K562 (cell line): ENCODE measurements at places on chromosomes 7 and 10. TPM values are rescaled to one million over a fixed set of nuclear protein-coding genes. Genes with fewer than 3 reads are reported as not detected.

GRCh38 chr7:159143780-159144757 is 598 bp downstream of the VIPR2 start:
- DNase-seq, result no peak

- DNase-seq, result no peak
Measured at GRCh38 chr10:6936931-6937330, 356.9 kb upstream of the PRKCQ start.

THSD7A gene
- 0.02 and 0.04 TPM in 2 replicates for total RNA-seq

DNA sequence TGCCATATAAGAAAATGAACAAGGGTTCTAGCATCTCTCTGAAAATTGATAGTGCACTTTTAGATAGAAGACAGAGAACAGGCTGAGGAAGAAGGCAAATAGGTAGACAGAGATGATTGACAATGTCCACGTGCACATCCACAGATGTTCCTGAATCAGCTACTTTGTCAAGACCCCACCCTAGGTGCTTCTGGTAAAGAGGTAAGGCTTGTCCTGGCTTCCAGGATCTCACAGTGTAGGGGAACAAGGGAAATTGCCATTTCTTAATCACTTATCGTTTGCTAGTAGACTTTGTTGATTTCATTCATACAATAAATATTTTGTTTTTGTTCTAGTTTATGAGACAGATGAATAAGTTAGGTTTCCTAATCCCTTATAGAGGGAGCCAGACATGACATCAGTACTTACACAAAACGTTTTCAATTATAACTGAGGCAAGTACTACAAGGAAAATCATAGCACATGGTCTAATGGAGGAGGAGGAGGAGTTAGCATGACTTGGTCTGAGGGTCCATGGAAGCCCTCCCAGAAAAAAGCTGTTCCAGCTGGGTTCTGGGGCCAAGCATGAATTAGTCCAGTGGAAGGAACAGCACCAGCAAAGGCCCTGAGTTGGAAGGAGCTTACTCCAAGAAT is 115.9 kb upstream of the ARID5B start:
- DNase-seq, result no peak

AKR1D1 gene
- total RNA-seq, result not detected in 2 replicates

DNA sequence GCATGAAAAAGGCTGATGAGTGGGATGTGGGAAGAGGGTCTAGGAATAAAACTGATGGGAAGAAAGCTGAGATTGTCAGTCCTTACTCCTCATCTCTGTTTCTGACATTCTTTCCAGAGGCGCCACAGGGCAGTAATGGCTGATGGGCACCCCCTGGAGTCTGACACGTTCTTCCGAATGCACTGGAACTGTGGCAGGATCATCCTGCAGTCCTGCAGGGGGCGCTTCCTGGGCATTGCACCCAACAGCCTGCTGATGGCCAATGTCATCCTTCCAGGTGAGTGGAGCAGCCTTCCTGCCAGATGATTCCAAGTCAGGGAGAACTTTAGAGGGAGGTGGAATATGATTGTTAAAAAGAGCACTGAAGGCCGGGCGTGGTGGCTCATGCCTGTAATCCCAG is 4.8 kb downstream of the FSCN3 start:
- DNase-seq, result peak; percentile 62

DNA sequence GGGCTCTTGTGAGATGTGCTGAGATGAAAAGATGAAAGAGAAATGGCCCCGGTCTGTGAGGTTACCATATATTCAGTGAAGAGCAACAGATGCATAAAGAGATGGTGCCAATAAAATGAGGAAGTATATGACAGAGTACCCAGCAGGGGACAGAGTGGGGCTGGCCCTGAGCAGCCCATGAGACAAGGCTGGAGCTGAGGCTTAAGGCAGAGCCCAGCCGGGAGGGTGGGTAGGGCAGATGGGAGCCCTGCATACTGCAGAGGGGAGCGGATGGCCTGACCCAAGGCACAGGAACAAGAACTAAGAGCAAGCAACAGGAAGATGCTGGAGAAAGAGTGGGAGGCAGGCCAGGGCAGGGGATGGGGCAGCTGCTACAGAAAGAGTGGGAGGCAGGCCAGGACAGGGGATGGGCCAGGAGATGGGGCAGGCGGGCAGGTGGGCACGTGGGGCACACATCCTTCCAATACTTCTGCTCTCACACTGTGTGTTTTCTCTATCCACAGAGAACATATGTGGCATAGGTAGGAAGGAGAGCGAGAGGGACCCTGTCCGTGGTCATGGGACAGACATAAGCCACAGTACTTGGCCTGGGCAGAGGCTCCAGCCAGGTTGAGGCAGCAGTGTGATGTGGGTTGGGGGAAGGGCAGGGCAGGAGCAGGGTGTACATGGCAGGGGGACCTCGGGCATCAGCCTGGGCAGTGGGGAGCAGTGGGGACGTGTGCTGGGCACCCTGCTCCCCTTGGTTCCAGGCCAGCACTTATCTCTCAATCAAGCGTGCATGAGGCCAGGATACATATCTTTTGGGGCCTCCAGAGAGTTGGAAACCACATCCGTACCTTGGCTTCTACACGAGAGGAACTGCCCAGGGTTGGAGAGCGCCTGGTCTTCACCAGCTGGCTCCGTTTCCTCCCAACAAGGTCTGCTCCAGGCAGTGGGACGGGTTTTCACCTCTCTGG is 91.6 kb upstream of the IKZF1 start:
- no peak for DNase-seq

DNA sequence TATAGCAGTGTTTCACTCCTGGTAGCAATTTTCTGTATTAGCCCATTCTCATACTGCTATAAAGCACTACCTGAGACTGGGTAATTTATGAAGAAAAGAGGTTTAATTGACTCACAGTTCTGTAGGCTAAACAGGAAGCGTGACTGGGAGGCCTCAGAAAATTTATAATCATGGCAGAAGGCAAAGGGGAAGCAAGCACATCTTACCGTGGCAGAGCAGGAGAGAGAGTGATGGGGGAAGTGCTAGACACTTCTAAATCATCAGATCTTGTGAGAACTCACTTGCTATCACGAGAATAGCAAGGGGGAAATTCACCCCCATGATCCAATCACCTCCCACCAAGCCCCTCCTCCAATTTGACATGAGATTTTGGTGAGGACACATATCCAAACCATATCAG is 131.6 kb upstream of the EFCAB10 start:
- no peak for DNase-seq

- DNase-seq, result no peak
Measured at GRCh38 chr7:150343225-150343624, 1.8 kb upstream of the RARRES2 start.

DNA sequence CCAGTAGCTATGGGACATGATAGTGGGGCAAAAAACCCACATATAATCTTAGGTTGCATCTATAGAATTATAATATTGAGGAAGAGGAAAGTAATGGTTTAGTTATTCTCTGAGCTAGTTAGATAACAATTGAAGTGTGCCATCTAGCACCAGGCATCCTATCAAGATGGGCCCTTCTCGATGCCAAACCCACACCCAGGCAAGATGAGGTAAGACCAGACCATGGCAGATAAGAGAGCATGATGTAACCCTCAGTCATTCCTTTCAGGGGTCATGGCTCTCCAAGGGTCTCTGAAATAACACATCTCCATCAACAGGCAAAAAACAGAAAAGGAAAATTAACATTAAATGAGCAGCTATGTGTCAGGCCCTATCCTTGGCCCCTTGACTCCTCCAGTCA is 128.7 kb downstream of the SH3PXD2A start:
- no peak for DNase-seq

CUZD1 gene
- total RNA-seq, result 1.3 and 1.5 TPM in 2 replicates

- DNase-seq, result no peak
Measured at GRCh38 chr7:13151978-13152377, 464.5 kb downstream of the ARL4A start.

GRCh38 chr7:85176197-85176596 is 10.7 kb downstream of the SEMA3D start:
- no peak for DNase-seq

DNA sequence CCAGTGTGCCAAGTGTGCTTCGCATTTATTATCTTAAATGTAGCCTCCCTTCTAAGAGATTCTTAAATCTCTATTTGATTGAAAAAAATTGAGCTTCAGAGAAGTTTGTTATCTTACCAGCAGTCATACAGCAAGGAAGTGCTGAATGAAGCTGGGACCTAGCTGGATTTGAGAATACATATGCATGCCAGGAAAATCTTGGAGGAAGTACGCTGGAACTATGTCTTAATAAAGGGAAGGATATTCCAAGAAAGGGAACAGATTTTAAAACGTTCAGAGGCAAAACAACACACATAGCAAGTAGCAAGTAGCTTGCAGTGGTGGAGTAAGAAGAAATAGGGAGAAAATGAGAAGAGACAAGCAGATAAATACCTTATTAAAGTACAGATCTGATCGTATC is 1.5 kb downstream of the CFAP70 start:
- no peak for DNase-seq

GRCh38 chr7:138945154-138945553 is 36.0 kb downstream of the KIAA1549 start:
- DNase-seq, result no peak

- no peak for DNase-seq
Measured at GRCh38 chr7:19619122-19619521, 89.7 kb downstream of the POLR1F start.

DNA sequence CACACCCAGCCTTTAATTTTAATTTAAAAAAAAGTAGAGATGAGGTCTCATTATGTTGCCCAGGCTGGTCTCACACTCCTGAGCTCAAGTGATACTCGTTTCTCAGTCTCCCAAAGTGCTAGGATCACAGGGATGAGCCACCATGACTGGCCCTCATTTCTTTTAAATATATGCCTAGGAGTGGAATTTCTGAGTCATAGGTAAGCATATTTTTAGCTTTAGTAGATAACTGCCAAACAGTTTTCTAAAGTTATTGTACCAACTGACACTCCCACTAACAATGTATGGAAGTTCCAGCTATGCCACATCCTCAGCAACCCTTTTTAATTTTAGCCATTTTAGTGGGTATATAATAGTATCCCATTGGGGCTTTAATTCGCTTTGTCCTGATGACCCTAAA is 13.8 kb upstream of the PPIF start:
- DNase-seq, result no peak

NME8 gene
- total RNA-seq, result not detected in 2 replicates

- DNase-seq, result peak; percentile 36
Measured at GRCh38 chr7:151925446-151926335, 30.6 kb upstream of the GALNTL5 start.

DNA sequence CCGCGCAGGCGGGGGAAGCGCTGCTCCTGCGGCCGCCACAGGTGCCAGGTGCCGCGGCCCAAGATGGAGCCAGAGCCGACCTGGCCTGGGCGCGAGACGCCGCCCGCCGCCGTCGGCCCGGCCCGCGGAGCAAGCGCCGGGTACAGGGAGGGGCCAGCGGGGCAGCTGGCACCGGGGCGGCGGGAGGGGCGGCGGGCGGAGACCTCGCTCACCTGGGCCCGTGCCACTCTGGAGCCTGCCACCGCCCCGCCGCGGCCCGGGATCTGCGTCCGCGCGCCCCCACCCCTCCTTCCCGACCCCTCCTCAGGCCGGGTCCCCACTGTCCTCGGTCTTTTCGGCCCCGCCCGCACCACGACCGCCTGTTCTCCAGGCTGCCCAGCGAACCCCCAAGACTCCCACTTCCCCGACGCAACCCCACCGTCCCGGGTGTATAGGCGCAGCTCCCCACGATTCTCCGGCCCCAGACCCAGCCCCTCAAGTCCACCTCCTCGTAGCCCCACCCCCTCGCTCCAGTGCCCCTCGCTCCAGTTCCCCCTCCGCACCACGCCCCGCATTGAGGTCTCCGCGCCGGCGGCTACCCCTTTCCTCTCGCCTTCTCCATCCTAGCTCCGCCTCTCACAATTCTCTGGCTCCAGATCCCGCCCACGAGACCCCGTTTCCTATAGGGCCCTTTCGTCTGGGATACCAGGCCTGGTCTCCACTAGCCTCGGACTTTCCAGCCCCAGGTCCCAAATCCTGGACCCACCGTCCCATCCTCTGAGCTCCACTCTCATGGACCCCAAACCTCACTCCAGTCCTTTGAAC is at the start of gene GPRIN2:
GPRIN2 (minus strand) TSS at position 144 of the 804 bp plus-strand sequence. CDS start 5,922 bp downstream, outside the sequence.
- no peak for DNase-seq

ZNF488 gene
- 0.07 and 0.11 TPM in 2 replicates for total RNA-seq

GRCh38 chr7:101315336-101315735 is 6.3 kb downstream of the IFT22 start:
- peak; percentile 53 for DNase-seq

DNA sequence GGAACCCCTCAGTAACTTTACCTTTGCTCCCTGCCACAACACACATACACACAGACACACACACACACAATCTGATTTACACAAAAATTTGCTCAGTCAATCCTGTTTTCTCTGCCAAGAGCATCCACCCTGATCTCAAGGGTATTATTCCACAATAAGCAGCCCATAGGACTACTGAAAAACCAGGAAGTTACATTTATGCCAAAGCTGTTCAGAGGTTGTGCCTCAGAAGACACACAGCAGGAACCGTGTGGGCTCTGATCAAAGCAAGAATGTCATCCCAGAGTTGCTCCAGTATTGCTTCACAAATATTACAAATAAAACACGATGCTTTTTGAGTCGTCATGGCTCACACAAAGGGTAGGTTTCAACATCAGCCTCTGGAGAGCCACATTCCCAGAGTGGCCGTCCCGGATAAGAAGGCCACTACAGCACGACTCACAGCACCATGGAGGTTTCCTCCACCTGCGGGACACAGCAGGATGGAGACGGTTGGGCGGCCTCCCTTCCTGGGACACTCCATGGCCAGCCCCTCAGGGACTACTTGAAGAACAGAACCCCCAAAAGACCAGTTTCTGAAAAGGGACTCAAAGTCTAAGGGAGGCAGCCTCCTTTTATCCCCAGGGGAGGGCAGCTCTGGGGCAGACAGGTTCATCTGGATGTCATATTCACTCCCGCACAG is 1.6 kb downstream of the AIFM2 start:
- DNase-seq, result no peak

GRCh38 chr10:82438277-82438676 is 563.3 kb downstream of the NRG3 start:
- DNase-seq, result no peak

DNA sequence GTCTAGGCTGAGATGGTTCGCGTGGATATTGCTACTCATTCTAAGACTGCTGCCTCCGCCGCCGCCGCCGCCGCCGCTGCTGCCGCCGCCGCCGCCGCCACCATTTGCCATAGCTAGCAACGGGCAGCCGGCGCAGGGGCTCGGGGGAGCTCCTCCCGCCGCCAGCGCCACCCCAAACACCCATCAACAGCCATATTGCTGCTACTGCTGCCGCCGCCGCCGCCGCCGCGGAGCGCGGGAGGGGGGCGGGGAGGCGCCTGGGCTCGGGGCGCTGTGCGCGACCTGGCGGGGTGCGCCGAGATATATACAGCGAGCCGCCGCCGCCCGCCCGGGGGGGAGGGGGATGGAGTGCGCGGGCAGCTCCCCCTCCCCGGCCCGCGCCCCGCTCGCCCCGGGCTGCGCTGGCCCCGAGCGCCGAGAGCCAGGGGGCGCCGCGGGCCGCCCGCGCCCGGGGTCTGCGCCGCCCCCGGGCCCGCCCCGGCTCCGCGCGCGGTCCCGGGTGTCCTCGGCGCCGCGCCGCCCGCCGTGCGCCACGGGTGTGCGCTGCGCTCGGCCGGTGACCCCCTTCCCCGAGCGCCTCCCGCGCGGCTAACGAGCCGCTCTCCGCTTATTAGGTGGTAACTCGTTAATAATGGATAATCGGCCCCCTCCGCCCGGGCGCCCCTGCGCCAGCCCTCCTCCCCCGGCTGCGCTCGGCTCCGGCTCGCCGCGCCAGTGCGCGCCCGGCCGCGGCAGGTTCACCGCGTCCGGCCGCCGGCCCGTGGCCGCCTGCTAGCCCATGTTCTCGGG is at the start of gene KCNMA1:
KCNMA1 (minus strand) TSS at position 277 of the 789 bp plus-strand sequence.
- no peak for DNase-seq

DNAH11 gene
- 0.02 TPM in 1 of 2 replicates, not detected in the other for total RNA-seq

SUFU gene
- total RNA-seq, result 6.3 and 6.8 TPM in 2 replicates

GRCh38 chr10:65811931-65812525 is 1113.8 kb upstream of the LRRTM3 start:
- no peak for DNase-seq

SPDYE16 gene
- 0.13 TPM in 1 of 2 replicates, not detected in the other for total RNA-seq

ADRA2A gene
- not detected in 2 replicates for total RNA-seq

- no peak for DNase-seq
Measured at GRCh38 chr10:90965720-90966119, 44.8 kb upstream of the ANKRD1 start.
